Stimulated activated CD8-positive, alpha-beta memory T cell treated with anti-CD3 and anti-CD28 coated beads, Interleukin-2, amount 100 ng/mL, for 1 hour (primary cell): ENCODE measurements at places on chromosomes 6 and 20.
A peak's percentile ranks its signal among the peaks of the same experiment; 100 is the strongest.

DNA sequence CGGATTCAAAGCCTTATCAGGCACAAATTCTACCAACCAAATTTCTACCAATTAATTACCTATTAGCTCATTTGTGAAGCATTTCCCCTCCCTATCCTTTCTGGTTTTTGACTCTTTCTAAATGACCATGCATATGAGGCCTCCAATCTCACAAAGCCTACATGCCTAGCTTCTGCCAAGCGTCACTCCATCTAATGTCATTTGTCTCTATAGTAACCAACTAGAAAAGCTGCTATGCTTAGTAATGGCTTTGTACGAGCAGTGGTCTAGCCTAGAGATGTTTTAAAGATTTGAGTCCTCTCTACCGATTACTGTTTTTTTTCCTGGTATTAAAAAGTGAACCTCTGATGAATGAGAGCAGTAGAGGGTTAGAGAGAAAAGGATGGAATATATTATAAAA, 4.8 kb upstream of the ASF1A start:
- DNase-seq: no peak

DNA sequence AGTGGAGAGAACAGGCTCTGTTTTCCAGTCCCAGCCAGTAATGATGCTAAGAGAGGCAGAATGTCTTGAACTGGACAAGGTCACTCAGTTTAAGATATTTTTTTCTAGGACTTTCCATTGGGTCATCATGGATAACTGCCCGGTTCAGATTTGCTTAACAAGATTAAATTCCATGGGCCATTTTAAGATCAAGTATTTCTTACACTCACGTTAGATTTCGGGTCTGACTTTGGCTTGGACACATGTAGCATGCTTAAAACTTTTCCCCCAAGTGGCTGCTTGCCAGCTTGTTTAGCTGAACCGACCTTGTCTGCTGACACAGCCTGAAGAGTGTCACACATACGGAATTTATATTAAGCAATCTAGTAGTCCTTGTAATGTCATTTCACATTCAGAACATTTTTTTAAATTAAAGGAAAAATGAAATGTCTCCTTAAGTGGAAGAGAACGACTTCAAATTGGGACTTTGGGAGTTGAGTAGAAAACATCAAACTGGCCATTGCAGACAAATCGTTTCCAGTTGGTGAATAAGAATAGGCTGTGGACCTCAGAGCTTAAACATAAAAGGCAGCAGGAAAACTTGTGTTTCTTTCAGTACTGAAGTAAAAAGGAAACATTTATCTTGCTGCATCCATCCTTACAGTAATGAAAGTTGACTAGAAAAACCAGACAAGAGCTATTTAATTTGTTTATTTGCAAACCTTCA, 29.0 kb downstream of the ARMC2 start:
- no peak for DNase-seq

GRCh38 chr20:45306431-45306982, at the start of gene RBPJL:
Gene RBPJL (plus strand): TSS chr20:45306840. CDS start chr20:45306923, 83 bp downstream.
- peak; percentile 20 for DNase-seq

- DNase-seq: no peak
Observed at GRCh38 chr6:151763303-151763702, 44.2 kb upstream of the ESR1 start.

GRCh38 chr6:112024464-112024863, 29.4 kb upstream of the CCN6 start:
- no peak for DNase-seq

DNA sequence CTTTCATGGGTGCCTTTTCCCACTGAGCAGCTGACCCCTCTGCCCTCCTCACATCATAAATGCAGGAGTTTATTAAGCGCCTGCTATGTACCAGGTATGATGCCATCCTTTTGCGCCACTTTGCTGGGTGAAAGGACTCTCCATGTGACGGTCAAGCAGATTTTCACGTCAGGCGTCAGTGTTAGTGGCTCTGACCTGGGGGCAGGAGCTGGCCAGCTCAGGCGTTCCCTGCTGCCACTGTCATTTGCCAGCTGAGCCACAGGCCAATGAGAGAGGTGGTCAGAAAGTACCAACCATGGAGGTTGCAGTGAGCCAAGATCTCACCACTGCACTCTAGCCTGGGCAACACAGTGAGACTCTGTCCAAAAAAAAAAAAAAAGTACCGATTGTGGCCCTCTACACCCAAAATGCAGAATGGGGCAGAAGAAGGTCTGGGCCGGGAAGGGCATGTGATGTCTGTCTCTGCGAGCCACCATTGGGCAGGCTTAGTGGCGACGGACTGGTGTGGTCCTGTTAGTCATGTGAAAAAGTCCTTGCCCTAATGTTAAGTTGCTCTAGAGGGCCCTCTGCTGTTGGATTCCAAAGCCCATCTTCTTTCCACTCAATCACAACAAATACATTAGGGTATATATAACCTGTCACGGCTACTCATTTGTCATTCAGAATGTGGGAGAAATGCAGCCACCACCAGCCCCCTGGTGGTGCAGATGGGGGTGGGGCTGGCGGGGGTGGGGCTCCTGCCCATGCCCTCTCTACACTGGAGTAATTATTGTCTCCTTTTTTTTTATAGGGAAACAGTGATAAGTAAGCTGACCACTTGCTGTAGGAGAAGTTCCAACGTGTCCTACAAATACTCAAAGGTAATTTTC, 18.4 kb upstream of the SLC22A1 start:
- no peak for DNase-seq

GRCh38 chr6:46320505-46320904, 149.7 kb upstream of the ENPP5 start:
- DNase-seq: no peak

- no peak for DNase-seq
Observed at GRCh38 chr20:64067733-64068307, 4.8 kb downstream of the TCEA2 start.

- DNase-seq: no peak
Observed at GRCh38 chr6:110813338-110814101, 1.7 kb downstream of the CDK19 start.

DNA sequence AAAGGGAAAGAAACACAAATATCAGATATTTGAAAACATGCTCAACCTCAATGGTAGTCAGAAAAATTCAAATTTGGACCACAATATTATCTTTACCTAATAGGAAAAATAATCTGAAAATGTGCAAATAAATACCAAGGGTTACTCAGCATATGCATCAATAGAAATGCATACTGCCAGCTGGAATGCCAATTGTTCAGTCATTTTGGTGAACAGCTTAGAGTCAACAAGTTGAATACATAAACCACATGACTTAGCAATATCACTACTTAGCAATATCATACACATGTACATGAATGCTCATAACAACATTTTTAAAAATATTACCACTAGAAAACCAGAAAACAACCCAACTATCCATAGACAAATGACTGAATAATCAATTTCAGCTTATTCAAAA, 212.7 kb downstream of the PTPRK start:
- DNase-seq: no peak

GRCh38 chr20:16216227-16216913, 356.9 kb downstream of the KIF16B start:
- no peak for DNase-seq

DNA sequence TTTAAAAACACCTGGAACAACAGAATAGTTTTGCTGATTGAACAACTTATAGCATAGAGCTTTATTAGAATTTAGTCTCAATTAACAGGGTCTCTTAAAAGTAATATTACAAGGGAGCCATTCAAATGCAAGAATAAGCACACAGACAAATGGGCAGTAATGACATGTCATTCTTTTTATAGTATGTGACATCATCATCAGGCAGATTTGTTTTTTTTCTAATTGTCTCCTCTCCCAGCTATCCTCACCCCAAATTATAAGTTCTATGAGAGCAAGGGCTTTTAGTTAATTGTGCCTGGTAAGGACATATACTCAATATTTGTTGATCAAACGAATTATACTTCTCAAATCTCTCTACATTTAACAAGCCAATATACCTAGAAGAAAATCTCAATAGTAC, 11.0 kb downstream of the PGM3 start:
- no peak for DNase-seq

GRCh38 chr6:141483598-141484061, 649.1 kb upstream of the GJE1 start:
- DNase-seq: peak; percentile 28

DNA sequence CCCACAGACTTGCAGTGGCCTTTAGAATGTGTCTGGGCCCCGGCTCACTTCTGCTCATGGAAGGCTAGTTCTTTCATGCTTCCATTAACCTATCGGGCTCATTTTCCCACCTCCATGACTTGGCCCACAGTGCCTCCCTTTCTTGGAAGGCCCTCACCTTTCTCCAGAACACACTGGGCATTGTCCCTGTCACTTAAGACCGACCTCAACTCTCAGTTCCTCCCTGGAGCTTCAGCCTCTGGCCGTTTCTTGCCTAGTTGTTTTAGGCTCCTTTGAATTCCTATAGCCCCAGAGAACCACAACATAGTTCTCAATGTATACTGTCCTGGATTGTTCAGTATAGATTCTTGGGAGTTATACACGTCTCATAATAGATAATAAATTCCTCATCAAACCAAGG, 19.3 kb upstream of the TNFAIP3 start:
- no peak for DNase-seq

- no peak for DNase-seq
Observed at GRCh38 chr6:112117554-112117953, 30.2 kb downstream of the FAM229B start.

- DNase-seq: no peak
Observed at GRCh38 chr20:63163171-63163570, 52.8 kb downstream of the YTHDF1 start.

GRCh38 chr20:10965936-10966470, 292.2 kb upstream of the JAG1 start:
- DNase-seq: no peak

DNA sequence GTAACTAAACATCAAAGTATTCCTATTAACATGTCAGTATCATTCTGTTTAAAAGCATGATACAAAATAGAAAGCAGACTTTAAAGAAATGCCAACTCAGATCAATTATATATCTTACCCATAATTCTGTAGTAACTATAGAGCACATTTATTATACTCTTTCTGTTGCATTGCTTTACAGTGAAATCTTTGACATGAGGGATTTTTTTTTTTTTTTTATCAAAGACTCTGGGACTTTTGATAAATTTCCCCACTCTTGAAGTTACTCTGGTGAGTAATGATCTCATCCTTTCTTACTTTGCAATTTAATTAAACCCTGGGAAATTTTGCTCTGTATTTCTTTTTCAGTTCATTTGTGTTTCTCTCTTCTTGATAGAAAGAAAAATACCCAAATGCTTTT, 17.4 kb downstream of the ADGRF4 start:
- DNase-seq: no peak

GRCh38 chr20:49343246-49343645, 65.4 kb upstream of the ZNFX1 start:
- DNase-seq: no peak

DNA sequence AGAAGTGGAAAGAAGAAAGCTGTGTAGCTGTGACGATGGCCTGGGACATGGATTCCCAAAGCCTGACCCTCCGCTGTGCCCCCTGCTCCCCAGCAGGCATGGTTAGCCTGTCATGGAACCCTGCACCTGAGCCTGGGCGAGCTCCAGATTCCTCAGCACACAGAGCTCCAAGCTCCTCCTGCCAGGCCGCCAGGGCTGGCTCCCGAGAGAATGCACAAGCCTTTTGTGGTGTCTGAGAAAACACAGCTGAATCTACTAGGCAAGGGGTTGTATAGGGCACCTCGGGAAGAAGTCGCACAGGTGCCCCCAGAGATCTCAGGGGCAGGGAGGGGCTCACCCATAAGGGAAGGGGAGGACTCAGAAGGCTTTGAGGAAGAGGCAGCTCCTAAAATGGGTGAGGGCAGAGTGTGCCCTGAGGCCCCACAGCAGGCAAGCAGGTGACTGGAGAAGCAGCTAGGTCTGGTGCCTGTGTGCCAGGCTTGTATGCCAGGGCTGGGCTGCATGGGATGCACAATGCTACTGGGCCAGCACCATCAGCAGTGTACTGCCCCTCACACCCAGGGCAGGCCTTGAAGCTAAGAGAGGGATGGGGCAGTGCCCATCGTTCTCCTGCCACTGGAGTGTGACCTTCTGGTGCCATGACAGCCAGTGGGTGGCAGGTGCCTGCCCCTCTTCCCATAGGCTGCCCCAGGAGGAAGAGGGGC, 64.3 kb upstream of the CD93 start:
- DNase-seq: no peak

DNA sequence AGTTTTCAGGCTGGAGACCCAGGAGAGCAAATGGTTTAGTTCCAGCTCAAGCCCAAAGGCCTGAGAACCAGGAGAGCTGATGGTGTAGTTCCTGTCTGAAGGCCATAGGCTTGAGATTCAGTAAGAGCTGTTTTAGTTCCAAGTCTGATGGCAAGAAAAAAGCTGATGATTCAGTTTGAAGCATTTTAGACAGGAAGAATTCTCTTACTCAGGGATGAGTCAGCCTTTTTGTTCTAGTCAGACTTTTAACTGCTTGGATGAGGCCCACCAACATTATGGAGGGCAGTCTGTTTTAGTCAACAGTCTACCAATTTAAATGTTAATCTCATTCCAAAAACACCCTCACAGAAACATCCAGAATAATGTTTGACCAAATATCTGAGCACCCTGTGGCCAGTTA, 2.5 kb downstream of the ZSCAN26 start:
- no peak for DNase-seq

GRCh38 chr20:32675223-32675975, 1.7 kb upstream of the C20orf203 start:
- DNase-seq: no peak
